ENCODE measurements at places on chromosomes 7 and 10. TPM values are rescaled to one million over a fixed set of nuclear protein-coding genes. Genes with fewer than 3 reads are reported as not detected.

DNA sequence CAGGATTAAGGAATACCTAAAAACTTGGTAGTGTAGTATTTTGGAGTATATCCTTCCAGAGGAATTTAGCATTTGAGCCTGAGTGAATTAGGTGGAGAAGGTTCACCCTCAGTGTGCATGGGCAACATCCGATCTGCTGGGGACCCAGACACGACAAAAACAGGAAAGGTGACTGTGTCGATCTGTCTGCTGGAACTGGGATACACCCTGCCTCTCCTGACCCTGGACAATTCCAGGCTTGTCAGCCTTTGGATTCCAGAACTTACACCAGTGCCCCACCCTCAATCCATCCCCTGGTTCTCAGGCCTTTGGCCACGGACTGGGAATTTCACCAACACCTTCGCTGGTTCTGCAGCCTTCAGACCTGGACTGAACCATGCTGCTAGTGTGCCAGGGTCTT, 41.9 kb downstream of the PTPRE start:
- no peak for DNase-seq

- no peak for DNase-seq
These were observed 215.2 kb downstream of the RPS24 start for GRCh38 chr10:78248651-78249464.

DNA sequence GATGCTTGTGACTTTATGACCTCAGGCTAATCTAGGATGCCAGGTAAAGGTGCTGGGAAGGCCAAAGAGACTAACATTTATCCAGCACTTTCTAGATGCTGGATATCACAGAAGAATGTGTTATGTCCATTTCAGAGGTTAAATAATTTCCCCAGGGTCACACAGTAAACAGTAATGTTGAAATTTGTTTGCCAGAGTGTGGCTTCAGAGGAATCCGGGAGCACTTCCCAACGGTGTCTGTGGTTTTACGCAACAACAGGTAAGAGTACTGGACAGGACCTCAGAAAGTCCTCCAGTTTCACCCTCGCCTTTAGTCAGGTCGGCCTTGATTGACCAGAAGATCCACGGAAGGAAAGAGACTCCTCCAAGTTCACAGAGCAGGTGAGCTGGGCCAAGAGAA, 1.7 kb downstream of the SHTN1 start:
- DNase-seq, result no peak

DNA sequence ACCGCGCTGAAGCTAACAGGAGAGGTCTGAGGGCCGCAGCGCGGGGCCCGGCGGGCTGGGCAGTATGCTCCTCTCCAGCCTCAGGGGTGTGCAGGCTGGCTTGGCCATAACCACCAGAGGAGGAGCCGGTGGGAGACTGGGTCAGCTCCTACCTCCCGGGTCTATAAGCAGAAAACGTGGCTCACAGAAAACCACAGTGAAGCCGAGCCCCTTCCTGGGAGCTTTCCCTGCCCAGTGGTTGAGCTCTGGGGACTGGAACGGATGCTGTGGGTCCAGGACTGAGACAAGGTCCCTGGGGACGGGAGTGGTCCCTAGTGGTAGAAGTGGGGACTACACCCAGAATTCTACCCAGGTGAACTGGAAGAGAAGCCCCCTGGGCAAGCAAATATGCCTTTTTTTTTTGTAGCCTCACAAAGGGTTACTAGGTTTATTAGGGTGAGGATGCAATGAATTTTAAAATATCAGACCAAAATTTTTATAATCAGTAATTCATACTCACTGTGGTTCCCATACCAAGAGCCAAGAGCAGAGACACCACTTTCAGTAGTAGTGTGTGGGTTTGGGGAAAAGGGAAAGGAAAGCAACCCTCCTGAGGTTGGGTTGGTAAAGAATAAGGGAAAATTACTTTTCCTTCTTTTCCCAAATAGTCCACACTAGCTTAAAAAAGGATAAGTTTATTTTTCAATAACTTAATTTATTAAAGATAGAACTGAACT, 67.9 kb upstream of the PRKCQ start:
- DNase-seq, result no peak

- DNase-seq, result no peak
These were observed 892.0 kb upstream of the AUTS2 start for GRCh38 chr7:68706291-68706690.

GRCh38 chr10:131013281-131013912, 298.1 kb downstream of the TCERG1L start:
- no peak for DNase-seq

DNA sequence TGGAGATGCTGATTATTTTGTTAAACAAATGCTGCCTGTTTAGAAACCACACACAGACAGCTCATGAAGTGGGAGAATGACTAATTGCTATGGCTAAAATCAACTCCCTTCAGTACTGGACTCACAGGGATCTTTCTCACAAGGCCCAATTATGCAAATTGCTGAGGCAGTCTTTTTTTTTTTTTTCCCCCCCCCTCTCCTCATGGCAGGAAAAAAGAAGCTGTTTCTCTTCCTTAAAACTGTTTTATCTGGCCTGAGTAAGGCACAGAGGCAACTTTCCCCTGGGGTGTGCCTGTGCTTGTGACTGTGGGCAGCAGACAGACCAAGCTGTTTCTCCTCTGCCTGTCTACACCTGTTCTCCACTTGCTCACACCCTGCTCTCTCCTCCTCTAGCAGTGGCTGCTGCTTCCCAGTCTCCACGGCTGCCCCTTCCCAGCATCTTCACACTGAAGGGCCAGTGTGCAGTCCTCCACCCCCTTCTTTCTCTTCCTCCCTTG, 65.4 kb upstream of the STEAP1B start:
- no peak for DNase-seq

DNA sequence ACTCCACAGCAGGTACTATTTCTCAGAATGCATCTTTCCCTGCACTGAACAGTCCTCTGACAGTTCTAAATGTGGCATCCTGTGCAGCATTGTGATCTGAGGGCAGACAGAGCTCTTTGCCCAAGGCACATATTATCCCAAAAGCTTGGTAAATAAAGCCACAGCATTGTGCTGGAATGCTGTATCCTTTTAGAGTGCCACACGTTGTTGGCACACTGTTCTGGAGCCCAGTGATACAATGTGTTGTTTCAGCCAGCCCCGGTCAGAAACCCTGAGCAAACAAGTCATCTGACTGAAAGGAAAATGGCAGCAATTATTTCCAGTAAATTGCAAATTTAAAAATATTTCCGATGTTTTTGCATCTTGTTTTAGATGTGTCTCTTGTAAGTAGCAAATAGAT, 45.4 kb downstream of the NAMPT start:
- no peak for DNase-seq

DNA sequence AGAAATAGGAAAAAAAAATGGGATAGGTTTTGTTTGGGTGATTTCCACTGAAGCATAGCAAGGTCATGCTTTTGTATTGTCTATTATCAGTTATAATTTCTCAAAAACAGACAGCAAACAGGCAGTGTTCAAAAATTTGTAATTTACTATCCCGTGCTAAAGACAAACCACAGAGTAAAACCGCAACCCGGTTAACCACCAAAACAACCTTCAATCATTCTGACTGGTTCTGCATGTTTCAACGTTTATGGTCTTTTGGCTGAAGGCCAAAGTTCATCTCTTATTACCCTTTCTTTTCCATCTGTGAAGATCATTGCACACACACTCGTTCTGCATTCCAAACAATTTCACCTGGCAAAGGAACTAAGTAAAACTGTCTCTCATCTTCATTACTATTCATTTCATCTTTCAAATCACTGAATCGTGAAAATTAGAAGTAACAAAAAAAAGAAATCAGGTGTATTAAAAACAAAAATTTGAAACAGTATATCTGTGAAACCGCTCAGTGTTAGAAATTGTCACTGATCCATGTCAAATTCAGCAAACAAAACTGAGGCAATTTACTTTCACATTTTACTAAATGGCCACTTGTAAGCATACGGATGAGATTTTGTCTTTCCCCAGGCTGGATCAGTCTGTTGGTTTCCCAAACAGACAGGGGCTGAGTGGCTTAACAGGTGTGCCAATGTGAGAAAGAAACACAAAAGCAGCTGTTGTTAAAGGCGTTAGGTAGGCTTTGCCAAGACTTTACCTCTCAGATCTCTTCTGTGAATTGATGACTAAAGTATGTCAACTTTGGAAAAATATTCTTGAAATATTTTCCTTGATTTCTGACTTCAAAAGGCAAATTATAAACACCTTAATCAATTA, 539.6 kb downstream of the CNTNAP2 start:
- no peak for DNase-seq

DNA sequence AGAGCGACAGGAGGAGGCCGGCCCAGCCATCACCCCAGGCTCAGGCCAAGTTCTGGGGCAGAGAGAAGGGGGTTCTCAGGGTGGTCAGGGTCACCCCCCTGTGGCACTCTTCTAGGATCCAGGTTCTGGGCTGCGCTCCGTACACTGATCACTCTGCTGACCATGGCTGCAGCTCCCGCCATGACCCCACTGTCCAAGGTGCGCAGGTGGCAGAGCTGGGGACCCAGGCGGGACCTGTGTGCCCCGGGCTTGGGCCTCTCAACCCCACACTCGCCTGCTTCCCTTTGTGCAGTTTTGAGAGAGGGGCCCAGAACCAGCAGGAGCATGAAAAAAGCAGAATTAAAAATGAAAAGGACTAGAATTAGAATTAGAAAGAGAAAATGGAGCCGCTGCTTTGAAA, 227.1 kb downstream of the FANK1 start:
- no peak for DNase-seq

DNA sequence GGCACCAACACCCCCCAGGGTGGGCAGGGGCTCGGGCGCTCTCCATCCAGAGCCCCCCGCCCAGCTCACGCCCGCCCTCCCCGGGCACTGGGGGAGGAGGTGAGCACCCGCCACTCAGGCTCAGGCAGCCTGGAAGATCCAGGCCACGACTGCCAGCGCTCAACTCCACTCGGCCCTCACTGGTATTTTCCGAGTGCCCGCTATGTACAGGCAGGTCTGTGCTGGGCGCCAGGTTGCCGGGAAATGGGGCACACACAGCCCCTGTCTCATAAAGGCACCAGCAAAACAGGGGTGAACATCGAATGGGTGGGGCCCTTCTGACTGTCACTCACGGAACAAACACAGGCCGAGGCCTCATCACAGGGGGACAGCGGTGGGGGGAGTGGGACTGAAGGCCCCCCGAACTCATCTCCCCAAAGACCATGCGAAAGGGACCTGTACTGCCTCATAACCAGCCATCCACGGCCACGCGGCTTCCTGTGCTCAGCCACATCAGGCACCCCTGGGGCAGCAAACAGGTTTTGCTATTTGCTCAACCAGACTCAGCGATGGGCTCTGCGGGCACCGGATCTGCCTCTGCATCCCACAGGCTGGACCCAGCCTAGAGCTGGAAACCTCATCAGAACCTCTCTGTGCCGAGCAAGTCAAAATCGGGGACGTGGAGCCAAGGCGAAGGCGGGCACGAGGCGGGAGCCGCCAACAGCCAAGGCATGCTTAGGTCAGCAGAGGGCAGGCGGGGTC, 98.7 kb upstream of the DNAAF5 start:
- no peak for DNase-seq

Gene FAM24B
- total RNA-seq, result not detected

Gene PRTFDC1
- 6.5 TPM for total RNA-seq

Gene SAMD9
- 2.7 TPM for total RNA-seq
